ENCODE measurements at places on chromosomes 13 and 19.
A peak's percentile ranks its signal among the peaks of the same experiment; 100 is the strongest.

DNA sequence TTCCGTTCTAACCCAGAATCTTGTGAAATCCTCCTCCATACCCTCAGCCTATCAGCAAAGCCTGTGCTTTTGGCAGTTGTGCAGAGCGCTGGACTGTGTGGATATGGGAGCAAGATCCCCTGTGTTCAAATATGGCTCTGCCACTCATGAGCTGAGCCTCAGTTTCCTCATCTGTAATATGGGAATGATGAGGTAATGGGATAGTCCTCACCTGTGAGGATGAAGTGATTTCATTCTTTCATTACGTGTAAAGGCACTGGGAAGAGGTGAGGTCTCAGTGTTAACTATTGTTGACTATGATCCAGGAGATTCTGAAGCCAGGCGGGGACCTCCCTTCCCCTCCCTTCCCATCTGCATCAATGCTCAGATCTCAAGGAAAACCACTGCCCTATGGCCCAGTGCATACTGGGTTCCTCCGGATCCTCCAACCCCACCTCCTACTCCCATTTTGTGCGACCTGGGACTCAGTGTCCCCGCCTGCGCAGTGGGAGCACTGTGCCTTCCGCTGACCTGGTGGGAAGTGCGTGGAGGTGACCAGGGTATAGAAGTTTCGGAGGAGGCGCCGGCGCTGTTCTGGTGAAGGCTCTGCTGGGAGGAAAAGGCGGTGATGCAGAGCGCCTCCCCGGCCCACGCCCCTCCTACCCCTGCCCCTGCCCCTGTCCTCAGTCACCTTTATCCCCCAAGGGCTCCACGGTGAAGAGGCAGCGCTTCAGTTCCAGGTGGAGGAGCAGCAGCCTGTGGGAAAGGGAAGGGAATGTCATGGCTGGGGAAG lies 5.0 kb downstream of the FUZ start:
- no peak for DNase-seq

- no peak for DNase-seq
Observed at GRCh38 chr13:51977625-51978024, 33.6 kb downstream of the ATP7B start.

DNA sequence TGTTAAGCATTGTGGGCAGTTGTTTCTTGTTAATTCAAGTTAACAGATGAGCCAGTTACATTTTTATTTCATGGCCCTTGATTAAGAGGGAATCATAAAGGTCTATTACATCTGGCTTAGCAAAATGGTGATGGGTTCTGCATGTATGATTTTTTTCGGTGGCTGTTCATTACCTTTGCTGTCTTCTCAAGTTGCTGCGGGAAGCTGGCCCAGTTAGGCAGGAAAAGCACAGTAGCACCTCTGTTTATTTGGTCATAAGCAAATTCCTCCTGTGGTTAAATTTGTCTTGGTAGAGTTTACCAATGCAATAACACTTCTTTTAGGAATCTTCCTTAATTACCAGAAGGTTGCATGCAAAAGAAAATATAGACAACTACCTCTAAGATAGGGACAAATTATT lies 104.5 kb downstream of the FRY start:
- no peak for DNase-seq

- DNase-seq = no peak
Observed at GRCh38 chr13:106527826-106528225, 7.6 kb downstream of the EFNB2 start.

DNA sequence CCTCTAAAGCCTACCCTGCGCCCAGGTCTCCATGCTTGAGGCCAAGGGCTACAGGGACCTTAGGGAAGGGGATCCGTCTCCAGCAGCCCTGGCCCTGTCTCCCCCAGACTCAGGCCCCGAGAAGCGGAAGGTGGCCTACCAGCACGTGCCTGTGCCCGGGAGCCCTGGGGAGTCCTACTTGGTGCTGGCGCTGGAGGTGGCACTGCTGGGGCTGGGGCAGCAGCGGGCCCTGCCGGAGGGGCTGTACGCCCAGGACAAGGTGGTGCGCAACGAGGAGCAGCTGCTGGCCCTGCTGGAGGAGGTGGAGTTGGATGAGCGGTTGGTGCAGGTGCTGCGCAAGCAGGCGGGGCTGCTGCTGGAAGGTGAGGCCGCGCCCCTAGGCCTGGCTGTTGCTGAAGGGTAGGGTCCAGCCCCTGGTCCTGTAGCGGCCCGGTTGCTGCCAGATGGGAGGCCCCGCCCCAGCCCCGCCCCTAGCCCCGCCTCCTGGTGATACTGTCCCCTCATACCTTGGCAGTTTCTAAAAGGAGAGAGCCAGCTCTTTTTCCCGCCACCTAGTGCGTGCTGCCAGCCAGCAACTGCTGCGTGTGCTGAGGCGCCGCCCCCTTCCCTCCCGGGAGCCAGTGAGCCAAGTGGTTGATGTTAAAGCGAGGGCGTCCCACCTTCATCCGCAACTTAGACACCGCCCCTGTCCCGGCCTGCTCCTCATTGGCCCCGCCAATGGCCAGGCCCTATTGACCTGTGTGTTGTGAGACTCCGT lies 22.6 kb downstream of the ZSWIM4 start:
- no peak for DNase-seq

DNA sequence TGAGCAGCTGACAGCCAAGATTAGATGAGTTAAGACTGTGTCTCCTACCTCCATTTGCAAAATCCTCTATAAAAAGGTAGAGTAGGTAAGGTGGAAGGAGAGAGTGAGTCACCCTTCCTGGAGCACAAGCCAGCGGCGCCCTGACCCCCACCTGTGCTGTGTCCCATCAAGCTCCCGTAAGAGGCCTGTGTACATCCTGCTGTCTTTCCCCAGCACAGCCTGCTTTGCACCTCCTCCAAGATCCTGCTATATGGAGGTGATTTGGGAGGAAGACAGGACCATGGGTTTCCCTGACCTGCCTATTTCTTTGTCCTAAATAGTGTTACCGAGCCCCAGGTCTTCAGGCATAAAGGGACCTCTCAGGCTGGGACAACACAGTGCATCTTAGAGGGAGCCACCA lies 62.3 kb upstream of the UQCRFS1 start:
- no peak for DNase-seq

DNA sequence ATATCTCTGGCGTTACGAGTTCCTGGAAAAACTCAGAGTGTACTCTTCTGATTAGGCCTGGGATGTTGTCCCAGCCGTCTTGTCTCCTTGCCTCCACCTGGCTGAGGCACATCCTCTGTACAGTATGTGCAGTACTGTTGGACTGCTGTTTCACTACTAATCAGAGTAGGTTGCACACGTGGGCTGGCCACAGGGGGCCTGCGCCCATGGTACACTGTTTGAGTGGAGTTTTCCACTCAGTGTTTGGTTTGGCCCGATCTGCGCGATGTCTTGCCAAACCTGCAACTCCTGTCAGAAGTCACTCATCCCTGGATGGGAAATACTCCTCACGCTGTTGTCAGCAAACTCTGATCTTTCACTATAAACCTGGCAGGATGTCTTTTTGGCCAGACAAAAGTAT lies 189.6 kb upstream of the CSNK1A1L start:
- no peak for DNase-seq

GRCh38 chr13:77386046-77386445 lies 59.2 kb upstream of the MYCBP2 start:
- DNase-seq = no peak

- no peak for DNase-seq
Observed at GRCh38 chr13:65856431-65856830, 1373.7 kb downstream of the PCDH9 start.

DNA sequence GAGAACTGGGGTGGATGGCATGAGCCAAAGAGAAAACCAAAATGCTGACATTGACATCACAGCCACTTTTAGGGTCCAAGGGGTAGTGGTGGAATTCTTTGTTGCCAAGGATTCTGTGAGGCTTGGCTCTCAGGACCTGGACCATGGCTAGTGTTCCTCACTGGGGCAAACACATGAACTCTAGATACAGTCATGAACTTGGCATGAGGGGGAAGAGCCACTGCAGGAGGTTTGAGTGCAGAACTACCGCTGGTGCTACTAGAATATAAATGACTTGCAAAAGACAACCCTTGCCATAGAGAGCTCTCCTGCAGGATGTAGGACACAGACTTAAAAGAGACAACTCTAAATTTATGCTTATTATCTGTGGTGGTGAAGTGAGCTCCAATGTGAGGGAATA lies 29.8 kb upstream of the FRY start:
- DNase-seq = no peak

DNA sequence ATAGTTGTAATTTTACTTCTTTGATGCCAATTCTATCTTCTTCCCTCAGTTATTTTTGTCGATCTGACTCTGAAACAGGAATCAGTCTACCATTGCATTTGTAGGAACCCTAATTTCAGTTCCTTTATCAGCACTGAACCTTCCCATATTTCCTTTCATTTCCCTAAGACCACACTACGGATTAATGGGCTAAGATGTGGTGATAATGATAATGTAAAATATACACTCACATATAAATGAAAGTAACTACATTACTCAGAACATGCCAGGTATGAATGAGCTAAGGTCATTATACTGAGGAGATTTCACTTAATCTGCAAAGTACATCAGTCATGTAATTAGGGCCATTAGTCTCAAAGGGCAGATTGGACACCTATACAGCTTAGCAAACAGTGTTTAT lies 60.2 kb upstream of the RFC3 start:
- DNase-seq = no peak

- DNase-seq = no peak
Observed at GRCh38 chr13:99312493-99312883, 5.3 kb upstream of the GPR183 start.

- DNase-seq = no peak
Observed at GRCh38 chr19:58123354-58123753, 25.3 kb upstream of the ZSCAN18 start.

- no peak for DNase-seq
Observed at GRCh38 chr19:55437410-55437809, 5.7 kb downstream of the SHISA7 start.

- DNase-seq = no peak
Observed at GRCh38 chr13:99345345-99345744, 38.1 kb upstream of the GPR183 start.

DNA sequence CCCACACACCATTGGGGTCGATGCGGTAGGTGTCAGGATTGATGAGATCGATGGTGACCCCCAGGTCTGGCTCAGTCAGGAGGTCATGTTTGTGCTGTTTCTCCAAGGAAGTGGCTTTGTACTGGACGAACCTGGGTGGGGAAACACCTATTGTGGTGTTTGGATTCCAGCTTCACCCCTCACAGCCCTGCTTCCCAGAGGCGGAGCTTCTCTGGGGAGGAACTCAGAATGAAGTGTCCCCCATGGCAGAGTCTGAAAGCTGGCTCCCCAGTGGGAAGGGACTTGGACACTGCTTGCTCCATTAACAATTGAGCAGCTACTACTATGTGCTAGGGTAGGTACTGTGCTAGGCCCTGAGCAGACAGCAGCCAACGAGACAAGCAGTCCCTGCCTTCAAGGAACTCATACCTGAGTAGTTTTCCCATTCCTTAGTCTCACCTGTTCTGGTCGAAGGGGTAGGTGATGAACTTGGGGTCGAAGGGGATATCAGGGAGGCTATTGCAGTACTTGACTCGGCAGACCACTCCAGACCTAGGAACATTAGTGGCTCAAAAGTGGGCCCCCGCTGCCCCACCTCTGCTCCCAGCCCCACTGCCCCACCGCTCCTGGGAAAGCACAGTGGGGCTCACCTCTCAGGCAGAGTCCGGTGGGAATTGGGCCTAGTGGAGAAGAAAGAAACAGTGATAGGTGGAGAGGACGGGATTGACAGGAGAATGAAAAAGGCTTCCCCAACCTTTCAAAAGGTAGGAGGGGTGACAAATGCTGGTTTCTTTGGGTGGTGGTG lies 1.1 kb downstream of the PAF1 start:
- DNase-seq = no peak

GRCh38 chr13:97212601-97213040 lies 9.5 kb upstream of the MBNL2 start:
- DNase-seq = no peak

DNA sequence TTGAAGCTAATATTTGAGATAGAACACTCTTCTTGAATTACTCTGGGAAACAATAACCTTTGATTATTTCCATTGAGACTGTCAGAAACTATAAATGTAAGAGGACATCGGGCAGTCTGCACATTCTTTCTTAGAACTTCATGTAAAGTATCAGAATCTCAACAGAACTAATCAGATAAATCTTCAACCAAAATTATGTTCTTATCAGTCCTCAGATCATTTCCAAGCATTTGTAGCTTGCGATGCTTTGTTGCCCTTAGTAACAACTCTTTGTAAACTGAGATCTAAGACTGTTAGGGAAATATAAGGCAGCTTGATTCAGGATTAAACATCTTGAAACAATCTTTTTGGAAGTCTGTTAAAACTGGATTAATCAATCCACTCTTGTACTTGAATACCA lies 70.3 kb downstream of the FNDC3A start:
- no peak for DNase-seq

GRCh38 chr19:51394050-51394836 lies 3.9 kb upstream of the C19orf84 start:
- DNase-seq = peak; percentile 93

GRCh38 chr13:44474122-44474910 lies 100.7 kb downstream of the SERP2 start:
- no peak for DNase-seq

- DNase-seq = no peak
Observed at GRCh38 chr19:6519289-6519688, 11.5 kb upstream of the TNFSF9 start.

- no peak for DNase-seq
Observed at GRCh38 chr13:33751151-33751550, 66.8 kb upstream of the RFC3 start.

- DNase-seq = no peak
Observed at GRCh38 chr13:33832872-33833271, 14.9 kb downstream of the RFC3 start.

GRCh38 chr19:58562122-58563033 lies 4.0 kb upstream of the UBE2M start:
- no peak for DNase-seq

DNA sequence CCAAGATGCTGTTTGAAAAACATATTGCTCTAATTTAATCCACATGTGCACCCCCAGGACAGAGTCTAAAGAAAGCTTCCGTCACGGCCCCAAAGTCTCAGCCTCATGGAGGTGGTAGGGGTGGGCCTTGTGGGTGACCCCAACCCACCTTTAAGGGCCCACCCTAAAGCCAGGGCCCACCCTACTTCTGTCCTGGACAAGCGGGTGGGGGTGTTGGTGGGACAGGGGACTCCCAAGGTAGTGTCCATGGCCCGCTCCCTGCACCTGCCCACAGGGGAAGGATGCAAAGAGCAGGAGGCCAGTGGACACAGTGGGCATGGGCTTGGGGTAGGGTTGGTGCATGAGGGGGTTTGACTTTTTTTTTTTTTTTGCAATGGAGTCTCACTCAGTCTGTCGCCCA lies 66.8 kb downstream of the KCTD15 start:
- no peak for DNase-seq

DNA sequence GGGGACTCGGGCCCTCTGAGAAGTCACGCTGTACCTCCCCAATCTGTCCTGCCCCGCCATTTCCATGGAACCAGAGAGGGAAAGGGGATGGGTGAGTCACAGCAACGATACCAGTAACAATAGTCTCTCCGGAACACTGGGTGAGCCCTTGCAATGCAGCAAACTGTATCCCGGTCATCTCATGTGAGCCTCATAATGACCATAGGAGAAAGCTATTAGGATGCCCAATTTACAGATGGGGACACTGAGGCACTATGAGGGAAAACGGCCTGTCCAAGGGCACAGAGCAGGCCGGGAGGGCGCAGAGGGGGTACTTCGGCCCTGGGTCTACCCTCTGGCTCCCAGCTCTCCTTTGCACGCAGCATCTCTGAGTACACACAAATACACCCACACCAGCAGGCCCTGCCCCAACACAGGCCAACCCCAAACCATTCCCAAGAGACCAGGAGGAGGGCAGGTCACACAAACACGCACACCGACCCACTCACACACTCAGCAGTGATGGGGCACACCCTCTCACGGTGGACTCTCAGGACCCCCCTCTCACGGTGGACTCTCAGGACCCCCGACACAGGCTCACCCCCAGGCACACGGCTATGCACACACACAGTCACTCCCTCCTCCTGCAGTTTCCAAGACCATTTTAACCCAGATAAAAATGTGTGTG lies 18.2 kb downstream of the LRRC4B start:
- no peak for DNase-seq

All from stimulated activated CD4-positive, alpha-beta T cell treated with anti-CD3 and anti-CD28 coated beads, Interleukin-12 subunit alpha, Interleukin-12 subunit beta, amount 100 ng/mL, for 24 hours (primary cell).